ENCODE measurements at places on chromosomes 7 and 10.

GRCh38 chr7:47581804-47582763 lies at the start of gene TNS3:
Gene TNS3 (minus strand): TSS chr7:47582111. CDS start chr7:47439636, 142,475 bp downstream.
- peaks cover 82% of the 10 kb centered on the region for H3K4me1 ChIP-seq
- no peak for DNase-seq
- H3K27ac ChIP-seq = peak within 1 kb of the TSS; percentile 83
- H3K36me3 ChIP-seq = no peaks in the 10 kb centered on the region

DNA sequence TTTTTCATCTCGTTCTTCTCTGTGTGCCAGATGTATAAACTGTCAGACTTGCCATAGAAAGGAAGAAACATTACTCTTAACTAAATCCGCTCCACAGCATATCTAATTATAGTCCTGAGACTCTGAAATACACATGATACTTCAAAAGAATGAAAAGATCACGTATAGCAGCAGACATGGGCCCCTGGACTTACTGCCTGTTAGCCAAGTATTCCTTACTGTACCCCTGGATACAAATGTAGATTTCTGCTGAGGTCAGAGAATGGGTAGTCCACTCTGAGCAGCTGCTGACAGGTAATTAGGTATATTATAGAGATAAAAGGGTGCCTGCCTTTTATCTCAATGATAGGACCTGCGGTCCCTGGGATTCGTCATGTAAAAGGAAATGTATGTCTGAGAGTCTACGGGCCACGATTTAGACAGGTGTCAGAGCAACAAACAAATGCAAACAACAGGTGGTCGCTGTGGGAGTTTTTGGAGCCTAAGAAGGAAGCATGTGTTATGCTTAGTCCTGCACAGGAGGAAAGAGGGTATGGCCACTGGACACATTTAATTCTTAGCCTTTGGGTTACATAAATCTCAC lies 69.4 kb downstream of the VOPP1 start:
- no peak for DNase-seq
- H3K4me3 ChIP-seq = no peak overlapping the region
- H3K27me3 ChIP-seq = no peaks in the 10 kb centered on the region
- no peaks in the 10 kb centered on the region for H3K36me3 ChIP-seq
- H3K27ac ChIP-seq = no peak overlapping the region

DNA sequence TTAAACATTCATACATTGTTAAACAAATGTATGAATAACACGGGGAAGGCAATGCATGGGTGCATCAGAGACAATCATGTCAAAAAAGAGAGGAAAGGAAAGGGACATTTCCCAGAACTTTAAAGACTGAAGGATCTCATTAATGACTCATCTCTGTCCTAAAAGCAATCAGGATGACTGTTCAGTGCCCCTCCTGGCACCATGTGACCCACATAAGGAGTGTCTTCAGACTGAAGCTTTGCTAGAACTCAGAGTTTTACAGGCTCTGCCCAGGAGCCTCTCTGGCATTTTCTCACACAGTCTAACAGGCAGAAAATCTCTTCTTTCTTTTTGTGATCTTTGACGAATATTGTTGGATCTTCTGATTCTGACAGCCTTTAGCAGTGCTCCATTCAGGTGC lies 315.3 kb downstream of the OTUD1 start:
- no peak overlapping the region for H3K4me3 ChIP-seq
- DNase-seq = no peak

- H3K27me3 ChIP-seq = no peaks in the 10 kb centered on the region
- H3K4me3 ChIP-seq = no peak overlapping the region
- no peak overlapping the region for H3K27ac ChIP-seq
- H3K4me1 ChIP-seq = no peaks in the 10 kb centered on the region
- no peak for DNase-seq
Observed at GRCh38 chr10:82353381-82353780, 478.4 kb downstream of the NRG3 start.

DNA sequence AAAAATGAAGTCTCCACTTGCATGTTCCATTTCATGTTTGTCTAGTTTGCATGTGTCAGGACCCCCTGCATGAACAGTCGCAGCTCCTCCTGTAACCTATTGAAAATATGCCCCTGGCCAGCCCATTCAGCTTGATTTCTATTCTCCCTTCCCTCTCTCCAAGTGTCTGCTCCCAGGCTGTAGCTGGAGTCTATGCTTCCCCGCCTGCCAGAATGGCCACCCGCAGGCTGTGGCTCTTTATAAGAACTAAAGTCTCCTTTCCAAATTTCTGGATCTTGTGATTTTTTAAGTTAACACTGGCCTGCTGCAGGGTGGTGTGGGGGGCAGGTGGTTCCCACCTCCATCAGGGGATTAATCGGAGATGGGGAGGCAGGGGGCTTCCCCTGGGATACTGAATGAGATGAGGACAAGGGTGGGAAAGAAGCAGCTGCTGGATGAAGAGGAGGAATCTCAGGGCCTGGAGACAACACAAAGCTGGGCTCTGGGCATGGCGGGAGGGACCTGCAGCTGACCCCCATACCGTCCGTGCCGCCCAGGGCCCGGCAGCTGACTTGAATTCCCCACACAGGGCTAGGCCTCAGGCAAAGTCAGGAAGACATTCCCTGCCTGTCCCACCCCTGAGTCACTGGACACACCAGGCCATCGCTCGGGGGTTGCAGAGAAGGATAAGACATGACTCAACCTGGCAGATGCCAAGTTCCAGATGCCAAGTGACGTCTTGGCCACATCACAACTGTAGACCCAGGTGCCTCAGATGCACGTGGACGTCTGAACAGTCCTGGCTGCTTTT lies 399.5 kb upstream of the FOXK1 start:
- DNase-seq = no peak
- H3K27ac ChIP-seq = no peak overlapping the region
- H3K36me3 ChIP-seq = no peaks in the 10 kb centered on the region
- H3K4me3 ChIP-seq = no peak overlapping the region

GRCh38 chr7:69657985-69658384 lies 59.7 kb downstream of the AUTS2 start:
- H3K4me3 ChIP-seq = no peak overlapping the region
- H3K4me1 ChIP-seq = peaks cover 37% of the 10 kb centered on the region
- no peak for DNase-seq
- no peaks in the 10 kb centered on the region for H3K36me3 ChIP-seq
- no peak overlapping the region for H3K27ac ChIP-seq

DNA sequence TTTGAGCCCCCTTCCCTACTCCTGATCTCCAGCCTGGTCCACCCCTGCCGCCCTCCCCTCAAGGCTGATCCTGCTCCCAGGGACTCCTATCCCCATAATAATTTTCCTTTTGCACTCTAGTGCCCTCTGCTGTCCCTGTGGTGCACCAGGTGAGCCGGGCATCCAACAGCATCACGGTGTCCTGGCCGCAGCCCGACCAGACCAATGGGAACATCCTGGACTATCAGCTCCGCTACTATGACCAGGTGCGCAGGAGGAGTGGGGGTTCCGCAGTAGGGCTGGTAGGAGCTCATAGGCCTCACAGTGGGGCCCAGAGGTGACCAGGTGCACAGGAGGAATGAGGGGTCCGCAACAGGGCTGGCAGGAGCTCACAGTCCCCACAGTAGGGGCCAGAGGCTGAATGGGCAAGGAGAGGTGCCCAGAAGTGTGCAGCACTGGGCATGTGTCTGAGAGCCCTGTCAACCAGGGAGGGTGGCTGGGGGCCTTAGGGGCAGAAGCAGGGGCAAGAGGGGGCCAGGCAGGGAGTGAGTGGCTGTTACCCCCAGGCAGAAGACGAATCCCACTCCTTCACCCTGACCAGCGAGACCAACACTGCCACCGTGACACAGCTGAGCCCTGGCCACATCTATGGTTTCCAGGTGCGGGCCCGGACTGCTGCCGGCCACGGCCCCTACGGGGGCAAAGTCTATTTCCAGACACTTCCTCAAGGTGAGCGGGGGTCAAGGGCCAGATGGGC lies 11.7 kb downstream of the EPHB6 start:
- peaks cover 17% of the 10 kb centered on the region for H3K27me3 ChIP-seq
- H3K4me1 ChIP-seq = no peaks in the 10 kb centered on the region
- no peaks in the 10 kb centered on the region for H3K36me3 ChIP-seq
- no peak overlapping the region for H3K27ac ChIP-seq
- H3K4me3 ChIP-seq = no peak overlapping the region
- no peak for DNase-seq

DNA sequence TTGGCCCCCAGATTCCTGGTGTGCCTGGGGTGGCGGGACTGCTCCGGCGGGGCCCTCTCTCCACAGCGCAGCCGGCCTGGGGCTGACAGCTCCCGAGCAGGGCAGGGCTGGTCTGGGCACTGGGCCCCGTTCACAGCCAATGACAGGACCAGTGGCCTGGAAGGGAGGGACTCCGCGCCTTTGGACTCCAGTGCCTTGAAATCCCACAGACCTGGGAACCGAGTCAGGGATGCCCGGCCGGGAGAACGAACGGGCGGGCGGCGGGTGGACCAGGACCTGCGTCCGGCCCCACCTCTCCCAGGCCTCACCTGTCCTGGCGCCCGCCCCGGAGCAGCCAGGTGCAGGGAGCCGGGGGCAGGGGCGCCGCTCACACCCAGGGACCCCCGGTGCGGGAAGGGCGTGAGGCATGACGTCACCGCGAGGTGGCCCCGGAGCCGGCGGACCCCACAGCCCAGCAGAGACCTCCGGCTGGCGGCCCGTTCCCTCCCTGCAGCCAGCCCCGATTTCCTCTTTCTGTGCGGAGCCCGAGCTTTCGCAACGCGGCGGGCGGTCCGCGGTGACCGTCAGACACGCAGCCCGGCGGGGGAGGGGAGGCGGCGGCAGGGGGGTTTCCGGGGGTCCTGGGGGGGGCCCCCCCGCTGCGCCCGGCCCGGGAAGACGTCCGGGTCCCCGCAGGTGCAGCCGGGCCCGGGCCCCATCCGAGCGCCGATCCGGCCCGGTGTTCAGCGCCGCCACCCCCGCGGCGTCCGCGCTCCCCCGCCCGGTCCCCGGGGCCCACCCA lies 743 bp downstream of the ADAP1 start:
- no peaks in the 10 kb centered on the region for H3K27me3 ChIP-seq
- peak; percentile 39 for DNase-seq
- peak overlapping the region; percentile 66 for H3K4me3 ChIP-seq

GRCh38 chr7:139667377-139667776 lies 110.4 kb downstream of the HIPK2 start:
- H3K4me3 ChIP-seq = no peak overlapping the region
- H3K4me1 ChIP-seq = no peaks in the 10 kb centered on the region
- no peak for DNase-seq
- H3K27ac ChIP-seq = no peak overlapping the region
- H3K36me3 ChIP-seq = no peaks in the 10 kb centered on the region

All from left lung (tissue), 14 donors.